ENCODE measurements at places on chromosomes 5 and 9.

DNA sequence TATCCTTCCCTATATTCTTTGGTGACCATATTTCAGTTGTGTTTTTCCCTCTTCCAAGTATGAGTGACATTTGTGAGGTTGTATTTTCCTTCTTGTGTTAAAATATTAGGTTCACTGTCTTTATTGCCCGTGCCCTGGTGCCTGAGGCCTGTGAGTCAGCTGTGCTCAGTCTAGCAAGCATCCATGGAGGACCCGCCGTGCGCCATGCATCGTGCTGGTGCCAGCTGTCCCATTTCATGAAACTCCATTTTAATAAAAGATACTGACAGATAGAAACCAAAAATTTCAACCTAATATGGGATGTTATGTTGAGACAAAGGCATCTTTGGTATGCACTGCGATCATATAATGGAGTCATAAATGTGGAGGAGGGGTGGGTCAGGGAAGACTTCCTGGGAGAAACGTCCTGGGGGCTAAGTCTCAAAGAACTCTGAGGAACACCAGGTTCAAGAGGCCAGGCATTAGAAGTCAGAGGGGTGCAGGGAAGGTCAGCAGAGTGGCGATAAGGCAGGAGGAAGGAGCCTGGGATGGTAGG lies 34.0 kb upstream of the FGF1 start:
- no peak for DNase-seq

DNA sequence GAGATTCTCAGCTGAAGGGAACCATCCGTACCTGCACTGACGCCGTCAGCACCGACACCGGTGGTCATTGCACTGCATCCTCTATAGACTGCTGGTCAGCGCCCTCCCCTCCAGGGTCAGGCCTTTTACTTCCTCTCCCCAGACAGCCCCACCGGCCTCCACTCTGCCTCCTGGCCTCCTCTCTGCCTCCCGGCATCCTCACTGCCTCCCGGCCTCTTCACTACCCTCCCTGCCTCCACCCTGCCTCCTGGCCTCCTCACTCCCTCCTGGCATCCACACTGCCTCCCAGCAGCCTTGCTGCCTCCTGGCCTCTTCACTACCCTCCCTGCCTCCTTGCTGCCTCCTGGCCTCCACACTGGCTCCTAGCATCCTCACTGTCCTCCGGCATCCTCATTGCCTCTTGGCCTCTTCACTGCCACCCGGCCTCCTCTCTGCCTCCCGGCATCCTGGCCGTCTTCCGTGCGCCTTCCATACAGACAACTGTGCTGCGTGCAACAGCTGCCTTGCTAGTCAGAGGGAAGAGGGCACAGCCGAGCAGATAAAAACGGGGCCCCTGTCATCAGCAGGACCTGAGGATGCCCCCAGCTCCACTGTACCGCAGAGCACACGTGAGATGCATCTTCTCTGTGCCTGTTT lies 62.0 kb downstream of the VAV2 start:
- DNase-seq: no peak

- no peak for DNase-seq
These were observed 107.9 kb upstream of the LARP1 start for GRCh38 chr5:154647114-154647760.

- no peak for DNase-seq
These were observed 630.1 kb downstream of the CDH12 start for GRCh38 chr5:22223079-22223478.

DNA sequence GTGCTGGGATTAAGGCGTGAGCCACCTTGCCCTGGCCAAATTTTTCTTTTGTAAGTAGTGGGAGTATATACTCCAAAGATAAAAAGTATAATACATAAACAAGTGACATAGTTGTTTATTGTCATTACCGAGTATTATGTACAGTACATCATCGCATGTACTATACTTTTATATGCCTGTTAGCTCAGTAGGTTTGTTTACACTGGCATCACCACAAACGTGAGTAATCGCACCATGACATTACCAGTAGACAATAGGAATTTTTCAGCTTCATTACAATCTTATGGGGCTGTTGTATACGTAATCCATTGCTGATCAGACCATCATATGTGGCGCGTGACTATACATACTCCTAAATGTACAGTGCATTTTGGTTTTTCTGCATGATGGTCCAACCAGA lies 9.8 kb downstream of the SECISBP2 start:
- DNase-seq: no peak

- no peak for DNase-seq
These were observed 26.5 kb downstream of the LIX1 start for GRCh38 chr5:97115932-97116331.

- DNase-seq: peak; percentile 42
These were observed 140.1 kb upstream of the FBXL17 start for GRCh38 chr5:108521841-108522506.

DNA sequence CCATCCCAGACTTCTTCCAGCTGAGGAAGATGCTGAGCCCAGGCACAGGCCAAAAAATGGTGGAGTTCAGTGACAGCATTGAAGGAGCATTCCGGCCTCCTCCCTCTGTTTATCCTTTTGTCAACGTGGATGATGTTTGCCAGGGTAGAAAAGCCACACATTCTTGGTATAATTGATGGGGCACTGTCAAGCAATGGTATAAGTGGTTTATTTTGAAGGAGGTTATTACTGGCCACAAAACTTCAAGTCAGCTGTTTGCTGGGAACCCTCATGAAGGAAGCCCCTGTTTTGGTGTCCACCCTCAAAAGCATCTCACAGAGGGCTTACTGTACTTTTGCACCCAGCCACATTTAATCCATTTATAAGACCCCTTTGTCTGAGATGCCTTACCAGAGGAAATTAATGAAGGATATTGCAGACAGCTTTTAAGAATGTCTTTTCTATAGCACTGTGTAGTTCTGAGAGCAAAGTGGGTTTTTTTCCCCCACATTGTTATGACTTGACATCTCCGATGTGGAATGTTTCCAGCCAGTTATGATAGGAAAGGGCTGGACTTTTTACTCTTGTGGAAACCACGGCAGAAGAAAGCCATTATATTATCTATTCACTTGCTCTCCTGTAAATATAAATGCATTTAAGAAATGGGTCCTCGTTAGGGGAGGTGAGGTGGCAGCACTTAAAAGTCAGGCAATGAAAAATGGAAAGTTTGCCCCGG lies 95.5 kb upstream of the SPATA31D4 start:
- no peak for DNase-seq

DNA sequence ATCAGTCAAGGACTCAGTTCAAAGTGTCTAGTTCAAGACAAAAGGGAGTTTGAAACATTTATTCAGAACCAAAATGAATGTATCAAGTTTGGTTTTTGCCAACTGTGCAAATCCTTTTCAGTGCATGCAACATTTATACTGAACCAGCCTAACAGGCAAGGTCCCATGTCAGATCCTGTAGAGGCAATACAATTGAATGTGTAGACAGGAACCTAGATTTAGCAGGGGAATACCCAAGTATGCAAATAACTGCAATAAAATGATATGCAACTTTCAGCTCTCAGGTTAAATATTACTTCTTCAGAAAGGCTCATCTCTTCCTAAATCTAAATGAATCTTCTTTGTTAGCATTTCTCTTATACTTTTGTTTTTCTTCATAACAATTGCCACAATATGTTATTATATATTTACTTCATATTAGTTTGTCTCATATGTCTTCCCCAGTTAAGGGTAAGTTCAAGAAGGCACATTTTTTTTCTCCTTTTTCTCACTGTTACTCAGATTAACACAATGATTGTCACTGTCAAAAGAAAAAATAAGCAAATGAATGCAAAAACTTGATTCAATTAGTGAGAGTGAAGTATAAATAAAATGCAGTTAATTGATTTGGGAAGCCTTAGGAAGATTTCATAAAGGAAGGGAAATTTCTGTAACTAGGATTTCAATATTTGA lies 163.9 kb upstream of the RASA1 start:
- no peak for DNase-seq

DNA sequence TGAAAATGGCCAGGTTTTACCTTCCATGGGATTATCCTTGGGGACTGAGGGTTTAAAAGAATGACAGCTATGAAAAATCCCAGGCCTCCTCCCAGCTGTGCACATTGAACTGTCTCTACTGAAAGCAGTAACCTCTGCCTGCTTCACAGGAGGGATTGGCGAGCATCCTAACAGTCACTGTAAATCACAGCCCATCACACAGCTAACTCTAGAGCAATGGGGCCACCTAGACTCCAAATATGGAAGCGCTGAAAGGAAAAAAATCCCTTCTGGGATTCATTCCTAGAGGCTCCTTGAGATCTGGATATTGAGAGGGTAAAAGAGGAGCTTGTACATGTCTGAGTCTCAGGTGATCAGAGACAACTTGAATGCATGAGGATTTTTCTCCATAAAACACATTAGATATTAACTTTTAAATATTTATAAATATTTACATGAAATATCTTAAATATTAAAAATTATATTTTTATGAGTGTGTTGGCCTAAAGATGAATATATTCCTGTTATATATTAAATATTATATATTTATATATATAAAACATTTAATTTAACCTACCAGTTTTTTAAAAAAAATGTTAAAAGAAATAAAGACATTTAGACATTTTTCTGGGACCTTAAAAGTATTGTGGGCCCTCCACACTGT lies 133.8 kb upstream of the SLC24A2 start:
- DNase-seq: peak; percentile 63

DNA sequence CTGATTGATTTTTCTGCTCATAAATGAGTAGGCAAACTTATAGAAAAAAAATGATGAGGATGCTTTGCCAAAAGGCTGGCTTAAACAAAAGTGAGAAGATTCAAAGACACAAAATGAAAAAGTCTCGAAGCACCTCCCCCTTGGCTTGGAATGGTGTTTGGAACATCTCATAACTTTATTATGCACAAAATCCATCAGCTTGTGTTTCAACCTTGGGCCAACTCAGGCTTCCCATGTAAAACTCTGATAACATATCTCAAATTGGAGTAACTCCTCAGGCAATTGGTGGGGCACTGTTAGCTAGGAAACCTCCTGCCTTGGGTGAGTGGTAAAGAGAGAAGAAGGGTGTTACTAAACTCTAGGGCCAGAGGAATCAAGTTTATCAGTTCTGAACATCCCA lies 176.3 kb downstream of the KIAA0825 start:
- no peak for DNase-seq

DNA sequence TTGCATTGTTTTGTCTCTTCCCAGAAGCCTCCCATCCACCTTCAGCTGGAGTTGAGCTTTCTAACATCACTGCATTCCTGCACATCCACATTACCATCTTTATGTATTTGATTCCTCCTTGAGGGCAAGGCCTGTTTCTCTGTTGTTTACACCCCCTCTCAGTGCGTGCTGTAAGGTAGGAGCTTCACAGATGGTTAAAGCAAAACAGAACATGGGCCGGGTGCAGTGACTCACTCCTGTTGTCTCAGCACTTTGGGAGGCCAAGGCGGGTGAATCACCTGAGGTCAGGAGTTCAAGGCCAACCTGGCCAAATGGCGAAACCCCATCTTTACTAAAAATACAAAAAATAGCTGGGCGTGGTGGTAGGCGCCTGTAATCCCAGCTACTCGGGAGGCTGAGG lies 110.9 kb downstream of the KCNIP1 start:
- no peak for DNase-seq

DNA sequence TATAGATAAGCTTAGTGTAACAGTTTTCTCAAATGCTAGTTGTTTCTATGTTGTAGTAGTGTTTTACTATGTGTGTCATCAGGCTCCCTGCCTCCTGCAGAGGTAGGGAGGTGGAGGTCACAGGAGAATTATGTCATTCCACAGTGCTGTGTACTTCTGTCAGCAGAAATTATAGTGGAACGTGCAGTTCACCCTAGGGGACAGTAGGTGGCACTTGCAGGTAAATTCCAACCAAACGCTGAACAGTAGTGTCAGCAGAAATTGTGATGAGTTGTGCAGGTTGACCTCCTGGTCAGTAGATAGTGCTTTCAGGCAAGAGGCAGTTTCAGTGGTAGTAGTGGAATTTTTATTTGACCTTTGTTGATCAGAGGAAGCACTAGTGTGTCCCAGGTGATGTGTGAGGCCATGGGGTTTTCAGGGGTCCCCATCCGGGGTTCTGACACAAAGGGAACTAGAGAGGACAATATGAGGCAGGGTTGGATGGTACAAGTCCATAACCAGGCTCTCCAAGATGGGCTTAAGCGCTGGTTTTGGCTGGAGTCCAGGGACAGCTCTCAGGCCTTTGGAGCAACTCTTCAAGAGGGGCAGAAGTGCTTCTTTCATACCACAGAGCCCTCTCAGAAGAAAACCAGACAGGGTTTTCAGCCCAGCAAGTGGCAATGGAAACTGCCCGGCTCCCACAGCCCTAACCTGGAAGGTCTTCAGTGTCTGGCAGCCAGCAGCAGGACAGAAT lies 402.9 kb downstream of the CYLC2 start:
- no peak for DNase-seq

DNA sequence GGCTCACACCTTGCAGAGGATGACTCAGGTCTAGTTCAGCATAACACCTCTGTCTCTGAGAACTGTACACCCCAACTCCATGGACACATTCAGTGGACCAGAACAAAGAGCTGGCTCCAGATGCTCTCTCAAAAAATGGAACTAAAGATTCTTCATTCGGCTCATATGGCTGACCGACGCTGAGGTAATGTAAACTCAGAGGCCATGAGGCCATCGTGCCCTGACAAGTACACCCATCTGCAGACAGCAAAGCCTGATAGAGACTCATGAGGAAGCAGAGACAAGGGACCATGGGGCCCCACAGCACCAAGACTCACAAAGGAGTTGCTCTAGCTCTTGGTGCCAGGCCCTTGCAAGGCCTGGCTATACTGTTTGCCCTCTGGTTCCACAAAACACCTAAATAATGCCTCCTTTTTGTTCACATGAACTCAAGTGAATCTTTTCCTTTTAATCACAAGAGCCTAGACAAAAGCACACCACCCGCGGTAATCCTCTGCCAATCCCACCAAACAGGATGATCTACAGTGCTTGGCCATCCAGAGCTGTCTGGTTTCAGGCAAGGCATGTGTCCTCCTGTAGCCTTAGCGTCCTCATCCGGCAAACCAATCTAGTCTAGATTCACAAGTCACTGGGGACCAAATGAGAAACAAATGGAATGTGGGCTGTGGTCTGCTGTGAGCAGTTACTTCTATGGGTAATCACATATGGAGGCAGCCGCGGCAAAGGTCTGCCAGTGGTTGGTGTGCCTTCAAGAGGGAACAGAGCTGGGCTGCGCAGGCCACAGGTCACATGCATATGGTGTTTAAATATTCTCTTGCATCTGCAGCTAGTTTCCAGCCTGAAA lies 22.7 kb downstream of the MED27 start:
- DNase-seq: no peak

DNA sequence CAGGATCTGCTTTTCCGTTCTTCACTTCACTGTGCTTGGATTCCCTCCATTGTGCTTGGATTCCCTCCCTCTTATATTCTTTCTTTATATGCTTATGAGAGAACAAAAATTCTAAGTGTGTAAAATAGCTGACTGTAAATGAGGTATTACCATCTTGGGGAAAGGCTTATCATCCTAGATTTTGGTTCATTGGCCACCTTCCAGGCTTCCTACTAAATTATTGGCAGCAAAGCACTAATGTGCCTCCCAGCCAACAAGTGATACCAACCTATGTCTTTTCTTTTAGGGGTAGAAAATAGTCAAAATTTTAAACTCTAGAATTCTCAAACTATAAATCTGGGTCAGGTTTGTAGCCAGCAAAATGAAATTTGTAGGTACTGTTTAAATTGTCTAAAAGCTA lies 52.7 kb downstream of the NDUFAF2 start:
- DNase-seq: no peak

- no peak for DNase-seq
These were observed 292.5 kb downstream of the PDE4D start for GRCh38 chr5:59600998-59601397.

GRCh38 chr9:30609713-30610112 lies 1774.7 kb upstream of the ACO1 start:
- DNase-seq: peak; percentile 12

GRCh38 chr5:123344816-123345426 lies 78.3 kb downstream of the CEP120 start:
- DNase-seq: no peak

Measured in SK-N-MC (cell line).